Foreskin keratinocyte (primary cell): ENCODE measurements at places on chromosomes 6 and 20. TPM values are rescaled to one million over a fixed set of nuclear protein-coding genes. Genes with fewer than 3 reads are reported as not detected.

DNA sequence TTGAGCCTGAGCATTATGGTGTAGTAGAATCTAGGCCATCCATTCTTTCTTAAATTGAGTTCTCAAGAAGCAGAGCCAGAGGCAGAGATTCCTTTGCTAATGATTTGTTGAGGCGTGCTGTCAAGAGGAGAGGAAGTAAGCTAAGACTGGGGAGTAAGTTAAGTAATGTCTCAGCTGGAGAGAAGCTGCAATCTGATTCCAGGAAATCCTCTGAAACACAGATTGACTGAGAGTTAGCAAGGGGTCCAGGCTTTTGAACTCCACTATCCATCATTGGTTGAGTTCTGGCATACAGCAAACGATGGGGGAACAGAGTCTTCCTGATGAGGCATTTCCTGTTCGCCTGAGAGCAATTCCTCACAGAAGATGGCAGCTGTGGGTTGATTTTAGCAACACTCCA, 207.4 kb upstream of the RAB32 start:
- DNase-seq = no peak

GRCh38 chr6:18186540-18187250, 31.5 kb downstream of the KDM1B start:
- no peak for DNase-seq

DNA sequence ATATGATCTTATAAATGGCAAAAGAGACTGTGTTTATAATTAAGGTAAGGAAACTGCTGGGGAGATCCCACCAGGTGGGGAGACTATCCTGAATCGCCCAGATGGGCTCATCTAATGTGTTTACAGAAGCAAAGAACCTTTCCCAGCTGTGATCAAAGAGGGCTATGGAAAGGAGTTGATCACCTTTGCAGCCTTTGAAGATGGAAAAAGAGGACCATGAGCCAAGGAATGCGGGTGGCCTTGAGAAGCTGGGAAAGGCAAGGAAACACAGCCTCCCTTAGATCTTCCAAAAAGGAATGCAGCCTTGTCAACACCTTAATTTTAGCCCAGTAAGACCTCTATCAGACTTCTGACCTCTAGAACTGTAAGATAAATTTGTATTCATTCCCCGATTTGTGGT, 66.5 kb upstream of the ADGRG6 start:
- no peak for DNase-seq

DNA sequence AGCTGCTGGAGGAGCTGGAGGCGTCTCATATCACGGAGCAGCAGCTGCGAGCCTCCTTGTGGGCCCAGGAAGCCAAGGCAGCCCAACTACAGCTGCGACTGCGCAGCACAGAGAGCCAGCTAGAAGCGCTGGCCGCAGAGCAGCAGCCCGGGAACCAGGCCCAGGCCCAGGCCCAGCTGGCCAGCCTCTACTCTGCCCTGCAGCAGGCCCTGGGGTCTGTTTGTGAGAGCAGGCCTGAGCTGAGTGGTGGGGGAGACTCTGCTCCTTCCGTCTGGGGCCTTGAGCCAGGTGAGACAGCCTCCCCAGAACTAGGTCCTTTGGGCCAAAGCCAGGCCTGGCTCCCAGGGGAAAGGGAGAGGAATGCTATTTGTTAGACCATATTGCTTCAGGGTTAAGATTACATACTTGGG, 31.7 kb downstream of the C20orf173 start:
- no peak for DNase-seq

DNA sequence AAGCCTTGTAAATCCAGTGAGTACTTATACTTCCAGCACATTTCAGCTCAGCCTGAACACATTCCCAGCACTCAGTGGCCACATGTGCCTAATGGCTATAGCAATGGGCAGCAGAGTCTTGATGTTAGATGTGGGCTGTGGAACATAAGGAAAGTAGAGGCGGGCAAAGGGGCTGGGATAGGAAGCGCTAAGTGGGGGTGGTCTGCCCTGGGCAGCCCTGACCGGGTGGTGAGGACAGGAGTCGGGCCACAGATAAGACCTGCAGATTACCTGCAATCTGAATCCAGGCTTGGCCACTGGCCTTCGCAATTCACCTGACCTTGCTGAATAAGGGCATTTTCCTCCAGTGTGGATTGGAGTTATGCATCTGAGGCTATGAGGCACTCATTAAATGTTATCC, 11.1 kb upstream of the HMGA1 start:
- DNase-seq = no peak

WFDC10B gene
- total RNA-seq = not detected in 2 replicates

GRCh38 chr6:72248621-72249020, 362.3 kb downstream of the RIMS1 start:
- DNase-seq = no peak
